ENCODE measurements at places on chromosomes 2 and 18.

DNA sequence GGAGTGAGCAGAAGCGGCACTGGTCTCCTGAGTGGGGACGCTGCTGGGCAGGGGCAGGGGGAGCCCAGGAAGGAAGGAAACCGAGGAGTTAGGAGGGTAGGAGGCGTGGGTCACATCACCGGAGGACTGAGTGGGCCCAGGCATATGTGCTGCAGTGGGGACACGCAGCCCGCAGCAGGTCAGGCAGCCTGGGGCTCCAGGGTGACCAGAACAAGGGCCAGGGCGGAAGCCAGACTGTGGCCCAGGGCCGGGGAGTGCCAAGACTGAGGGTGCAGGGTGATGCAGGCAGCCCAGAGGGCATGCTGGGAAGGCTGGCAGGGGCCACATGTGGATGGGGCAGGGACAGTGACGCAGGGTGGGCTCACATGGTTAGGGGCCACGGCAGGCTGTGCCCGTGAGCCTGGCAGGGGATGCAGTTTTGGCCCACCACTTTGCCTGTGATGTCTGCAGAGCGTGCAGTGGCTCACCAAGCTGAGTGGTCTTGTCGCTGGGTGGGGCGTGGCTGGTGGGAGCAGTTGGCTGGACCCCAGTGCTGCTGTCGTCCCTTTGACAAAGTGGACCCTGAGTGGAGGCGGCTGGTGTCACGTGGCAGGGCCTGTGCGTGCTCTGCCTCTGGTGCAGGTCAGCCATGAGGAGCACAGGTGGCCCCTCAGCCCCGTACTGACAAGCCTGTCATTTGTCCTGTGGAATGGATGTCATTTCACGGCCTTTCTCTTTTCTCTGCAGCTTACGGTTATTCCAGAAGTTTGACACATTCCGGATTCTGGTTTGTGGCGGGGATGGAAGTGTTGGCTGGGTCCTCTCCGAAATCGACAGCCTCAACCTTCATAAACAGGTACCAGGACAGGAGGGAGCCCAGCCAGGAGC is 87.1 kb downstream of the DGKD start:
- no peak for DNase-seq

GRCh38 chr2:28592481-28592880 is 96.6 kb downstream of the PLB1 start:
- no peak for DNase-seq

DNA sequence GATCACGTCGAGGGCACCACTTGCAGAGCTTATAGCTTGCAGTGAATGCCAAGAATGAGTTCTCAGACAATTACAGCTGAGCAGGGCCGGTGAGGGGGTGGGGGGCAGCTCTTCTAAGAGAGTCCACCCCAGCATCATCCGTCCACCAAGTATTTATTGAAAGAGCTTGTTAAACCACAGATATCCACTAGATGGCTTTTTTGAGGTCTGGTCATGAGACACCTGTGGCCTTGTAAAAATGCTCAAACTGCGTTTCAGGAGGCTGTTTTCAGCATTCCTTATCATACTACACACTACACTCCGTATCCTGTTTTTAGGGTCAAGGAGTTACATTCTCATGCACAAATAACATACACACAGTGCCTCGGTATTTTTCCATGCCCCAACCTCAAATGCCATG is 51.5 kb downstream of the DNAJC10 start:
- no peak for DNase-seq

DNA sequence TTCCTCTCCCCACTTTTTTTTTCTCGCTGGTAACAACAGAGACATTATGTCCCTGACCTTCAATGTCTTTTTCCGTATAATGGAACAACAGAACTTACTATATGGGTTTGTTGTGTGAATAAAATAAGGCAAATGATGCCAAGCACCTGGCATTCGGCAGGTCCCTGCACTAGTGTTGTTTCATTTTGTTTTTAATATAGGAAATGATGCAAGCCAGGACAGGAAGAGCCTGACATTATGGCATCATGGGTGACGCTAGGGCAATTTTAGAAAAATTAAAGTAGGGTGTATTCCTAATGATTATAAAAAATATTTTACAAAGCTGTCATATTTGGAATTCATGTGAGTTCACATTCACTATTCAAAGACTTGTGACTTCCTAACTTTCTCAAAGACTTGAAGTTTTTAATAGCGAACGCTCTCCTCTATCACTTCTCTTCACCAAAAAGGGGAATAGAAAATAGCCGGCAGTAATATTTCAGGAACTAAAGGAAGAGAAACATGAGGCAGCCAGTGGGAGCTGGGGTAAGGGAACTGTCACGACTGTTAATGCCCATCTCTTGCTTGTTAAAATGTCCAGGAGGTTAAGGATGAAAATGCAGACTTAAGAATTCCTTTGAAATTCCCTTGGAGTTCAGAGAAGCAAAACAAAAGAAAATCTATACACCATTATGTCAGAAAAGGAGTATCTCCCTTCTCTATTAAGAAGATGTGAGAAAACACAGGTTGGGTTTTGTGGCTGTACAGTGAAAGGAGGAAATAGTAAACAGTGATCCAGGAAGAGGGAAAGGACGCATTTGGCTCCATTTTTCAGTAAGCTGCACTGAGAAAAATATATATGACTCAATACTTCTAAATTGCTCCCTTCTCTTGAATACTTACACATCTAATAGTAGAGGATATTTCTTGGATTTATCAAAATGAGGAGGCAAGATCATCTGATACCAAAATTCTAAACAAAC is 60.2 kb downstream of the DPP4 start:
- no peak for DNase-seq

DNA sequence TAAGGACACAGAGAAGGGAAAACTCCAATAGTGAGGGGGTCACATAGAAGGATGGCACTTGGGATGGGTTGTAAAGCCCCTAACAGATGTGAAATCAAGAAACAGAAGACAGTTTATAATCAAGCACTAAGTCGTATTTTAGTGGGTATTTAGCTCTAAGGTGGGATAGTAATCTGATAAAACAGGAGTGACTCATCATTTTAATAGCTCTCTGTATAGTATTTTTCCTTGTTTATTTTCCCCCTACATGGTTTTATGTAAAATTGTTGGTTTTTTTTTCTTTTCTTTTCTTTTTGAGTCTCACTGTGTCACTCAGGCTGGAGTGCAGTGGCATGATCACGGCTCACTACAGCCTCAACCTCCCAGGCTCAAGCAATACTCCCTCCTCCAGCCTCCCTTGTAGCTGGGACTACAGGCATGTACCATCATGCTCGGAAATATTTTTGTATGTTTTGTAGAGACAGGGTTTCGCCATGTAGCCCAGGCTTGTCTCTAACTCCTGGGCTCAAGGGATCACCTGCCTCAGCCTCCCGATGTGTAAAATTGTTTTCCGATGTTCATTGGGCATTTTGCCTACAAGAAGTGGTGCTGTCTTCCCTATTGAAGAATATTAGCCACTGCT is 142.6 kb upstream of the SERPINE2 start:
- no peak for DNase-seq
